ENCODE measurements at places on chromosomes 4 and X.

GRCh38 chr4:37793562-37793961 is 32.9 kb upstream of the PGM2 start:
- DNase-seq, result no peak

DNA sequence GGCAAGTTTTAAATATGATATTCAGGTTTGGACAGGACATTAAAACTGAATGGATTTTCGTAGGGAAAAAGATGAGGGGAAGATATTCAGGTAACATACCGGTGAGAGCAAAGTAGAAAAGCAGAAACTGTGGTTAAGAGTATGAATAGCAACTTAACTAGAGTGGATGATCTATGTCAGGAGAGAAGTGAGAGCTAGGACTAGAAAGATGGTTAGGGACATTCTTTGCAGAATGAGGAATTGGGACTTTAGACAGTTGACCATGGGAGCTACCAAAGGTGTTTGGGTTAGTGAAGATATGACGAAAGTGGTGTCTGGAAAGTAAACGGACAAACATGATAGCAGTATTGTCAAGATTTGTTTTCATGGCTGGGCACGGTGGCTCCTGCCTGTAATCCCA is 45.2 kb downstream of the ANXA5 start:
- DNase-seq, result no peak

DNA sequence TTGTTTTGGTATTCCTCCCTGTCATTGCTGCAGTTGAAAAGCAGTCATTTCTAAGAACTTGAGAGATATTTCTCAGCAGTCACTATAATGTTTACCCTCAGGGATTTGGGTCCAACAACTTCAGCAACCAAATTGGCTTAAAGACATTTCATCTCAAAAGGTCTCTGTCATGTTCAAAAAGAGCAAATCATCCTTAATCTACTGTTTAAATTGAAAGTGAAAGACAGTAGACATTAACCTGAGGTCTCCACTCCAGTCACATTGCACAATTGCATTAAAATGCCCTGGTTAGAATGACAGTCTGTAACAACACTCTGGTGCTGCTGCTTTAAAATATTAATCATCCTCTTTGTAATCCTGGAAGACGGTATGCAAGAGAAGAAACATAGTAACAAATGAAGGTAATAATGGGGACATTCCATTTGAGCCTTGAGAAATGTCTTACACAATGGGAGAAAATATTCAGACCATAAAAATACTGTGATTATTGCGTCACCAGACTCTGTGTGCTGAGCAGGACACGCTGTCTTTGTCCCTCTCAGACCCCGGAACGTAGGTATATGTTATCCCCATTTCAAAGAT is 90.2 kb upstream of the UNC5C start:
- DNase-seq, result no peak

DNA sequence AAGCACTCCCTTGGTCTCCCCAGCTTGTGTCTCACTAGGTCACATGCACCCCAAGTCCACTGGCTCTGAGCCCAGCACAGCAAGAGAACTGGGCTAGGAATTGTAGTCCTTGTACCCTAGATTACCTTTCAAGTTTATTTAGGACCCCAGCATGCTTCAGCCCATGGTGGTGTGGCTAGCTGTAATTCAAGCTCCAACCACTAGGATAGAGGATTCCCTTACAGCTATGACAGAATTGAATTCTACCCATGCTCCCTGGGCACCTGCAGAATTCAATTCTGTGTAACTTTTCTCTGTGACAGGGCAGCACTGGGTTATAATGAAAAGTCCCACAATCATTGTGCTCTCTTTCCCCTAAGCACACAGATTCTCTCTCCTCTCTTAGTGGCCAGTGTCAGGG is 253.8 kb upstream of the DMD start:
- no peak for DNase-seq

- no peak for DNase-seq
These were observed 18.7 kb downstream of the PIGG start for GRCh38 chr4:517806-518070.

- no peak for DNase-seq
These were observed 55.7 kb downstream of the MSX1 start for GRCh38 chr4:4914965-4915845.

All from activated T-cell treated with anti-CD3 and anti-CD28 coated beads for 48 hours (primary cell).